ENCODE measurements at places on chromosomes 7 and 10. TPM values are rescaled to one million over a fixed set of nuclear protein-coding genes. Genes with fewer than 3 reads are reported as not detected.
A peak's percentile ranks its signal among the peaks of the same experiment; 100 is the strongest.

DNA sequence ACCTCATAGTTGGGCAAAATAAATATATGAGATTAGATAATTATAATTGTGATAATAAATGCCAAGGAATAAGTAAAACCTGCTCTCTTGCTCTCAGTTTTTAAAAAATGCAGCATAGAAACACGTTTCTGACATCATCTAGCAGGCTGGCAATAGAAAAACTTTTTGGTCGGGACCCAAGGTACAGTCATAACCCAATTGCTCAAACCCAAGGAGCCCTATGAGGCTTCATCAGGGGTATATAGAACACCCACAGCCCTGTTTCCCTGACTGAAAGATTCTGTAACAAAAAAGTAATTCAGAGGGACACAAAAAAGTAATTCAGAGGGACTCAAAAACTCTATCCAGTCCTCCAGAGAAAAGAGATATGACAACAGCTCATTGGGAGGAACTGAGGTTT is 3.8 kb downstream of the PDE1C start:
- no peak overlapping the region for H3K27ac ChIP-seq
- no peaks in the 10 kb centered on the region for H3K36me3 ChIP-seq
- no peak overlapping the region for H3K4me3 ChIP-seq
- peaks cover 5% of the 10 kb centered on the region for H3K27me3 ChIP-seq
- no peak for DNase-seq

DNA sequence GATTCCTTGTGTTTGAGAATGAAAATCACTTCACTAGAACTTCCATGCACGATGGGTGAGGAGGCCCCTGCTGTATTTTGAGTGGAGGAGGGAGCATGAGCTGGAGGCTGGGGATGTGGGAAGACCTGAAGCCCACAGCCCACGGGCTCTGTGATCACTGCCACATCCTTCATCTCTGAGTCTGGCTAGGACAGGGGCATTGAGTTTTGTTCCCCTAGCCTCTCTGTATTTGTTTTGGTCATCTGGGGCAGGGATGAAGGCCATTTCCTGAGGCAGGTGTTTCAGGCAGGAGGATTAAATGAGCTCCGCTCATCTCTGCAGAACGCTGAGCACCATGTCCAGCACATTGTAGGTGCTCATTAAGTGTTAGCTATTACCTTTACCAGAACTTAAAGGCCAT is 293.6 kb downstream of the GLRX3 start:
- DNase-seq = no peak
- no peak overlapping the region for H3K4me3 ChIP-seq
- no peaks in the 10 kb centered on the region for H3K27me3 ChIP-seq
- H3K27ac ChIP-seq = no peak overlapping the region
- no peaks in the 10 kb centered on the region for H3K4me1 ChIP-seq

DNA sequence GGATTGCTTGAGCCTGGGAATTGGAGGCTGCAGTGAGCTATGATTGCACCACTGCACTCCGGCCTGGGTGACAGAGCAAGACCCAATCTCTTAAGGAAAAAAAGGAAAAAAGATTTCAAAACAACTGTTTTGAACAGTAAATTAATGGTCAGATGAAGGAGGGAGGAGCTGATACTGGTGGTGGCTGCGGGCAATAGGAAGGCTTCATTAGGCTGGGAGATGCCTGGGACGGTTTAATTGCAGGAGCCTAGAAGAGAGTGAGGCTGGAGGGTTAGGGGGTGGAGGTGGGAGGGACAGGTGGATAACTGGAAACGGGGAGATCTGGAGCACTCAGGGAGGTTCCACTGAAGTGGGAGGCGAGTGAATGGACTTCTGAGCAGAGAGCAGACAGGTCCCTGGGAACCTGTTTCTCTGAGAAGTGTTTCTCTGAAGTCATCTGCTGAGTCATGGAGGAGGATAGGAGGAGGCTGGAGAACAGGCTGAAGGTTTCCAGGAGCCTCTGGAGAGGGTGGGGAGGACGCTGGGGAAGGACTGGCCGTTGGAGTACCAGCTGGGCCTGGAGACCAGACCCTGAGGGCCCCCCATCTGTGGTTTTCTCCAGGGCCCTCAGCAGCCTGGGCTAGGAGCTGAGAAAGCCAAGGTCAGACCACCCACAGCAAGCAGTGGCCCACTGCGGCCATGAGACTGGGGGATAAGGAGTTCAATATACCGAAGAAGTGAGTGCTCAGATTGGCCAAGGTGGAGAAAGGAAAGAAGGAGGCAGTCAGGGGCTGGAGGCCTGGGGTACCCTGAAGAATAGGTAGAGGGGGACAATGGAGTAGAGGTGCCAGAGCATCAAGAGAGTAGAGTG is 14.4 kb upstream of the YWHAG start:
- no peak for DNase-seq
- no peaks in the 10 kb centered on the region for H3K27me3 ChIP-seq
- H3K4me3 ChIP-seq = no peak overlapping the region
- H3K27ac ChIP-seq = no peak overlapping the region
- H3K36me3 ChIP-seq = no peaks in the 10 kb centered on the region
- no peaks in the 10 kb centered on the region for H3K4me1 ChIP-seq

MRPL43 gene
- 83.3 TPM for total RNA-seq

DNA sequence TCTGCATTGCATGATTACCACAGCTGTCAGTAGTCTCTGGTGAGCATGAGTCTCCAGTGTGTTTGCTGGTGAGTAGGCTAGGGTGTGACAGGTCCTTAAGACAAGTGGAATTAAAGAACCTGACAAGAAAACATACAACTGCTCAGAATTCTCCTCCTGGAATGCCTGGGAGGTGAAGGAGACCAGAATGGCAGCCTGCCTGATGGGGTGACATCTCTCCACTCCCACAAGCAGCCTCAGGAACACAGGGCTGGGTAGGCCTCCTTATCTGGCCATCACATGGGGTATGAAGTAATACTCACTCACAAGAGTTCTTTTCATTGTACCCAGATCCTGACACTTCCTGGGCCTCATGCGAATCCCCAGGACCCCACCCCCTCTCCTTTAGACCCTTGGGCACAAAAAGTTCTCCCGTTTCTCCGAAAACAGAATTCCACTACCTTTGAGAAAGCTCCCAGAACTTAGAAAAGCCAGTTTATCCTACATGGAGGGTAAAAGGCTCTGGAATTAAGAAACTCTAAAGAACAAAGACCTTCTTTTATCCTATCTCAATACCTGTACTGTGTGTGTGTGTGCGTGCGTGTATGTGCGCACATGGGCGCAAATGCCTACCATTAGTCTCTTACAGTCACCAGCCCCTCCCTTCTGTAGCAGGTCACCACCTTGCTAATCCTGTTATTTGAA is 33.4 kb upstream of the C1GALT1 start:
- H3K36me3 ChIP-seq = no peaks in the 10 kb centered on the region
- no peaks in the 10 kb centered on the region for H3K27me3 ChIP-seq
- no peak overlapping the region for H3K27ac ChIP-seq
- H3K4me1 ChIP-seq = no peaks in the 10 kb centered on the region
- no peak for DNase-seq

GRCh38 chr10:51821045-51821444 is 121.7 kb upstream of the CSTF2T start:
- H3K4me3 ChIP-seq = no peak overlapping the region
- no peak for DNase-seq
- H3K4me1 ChIP-seq = no peaks in the 10 kb centered on the region
- H3K27ac ChIP-seq = no peak overlapping the region

SMKR1 gene
- not detected for total RNA-seq

CPA2 gene
- total RNA-seq = not detected

DNA sequence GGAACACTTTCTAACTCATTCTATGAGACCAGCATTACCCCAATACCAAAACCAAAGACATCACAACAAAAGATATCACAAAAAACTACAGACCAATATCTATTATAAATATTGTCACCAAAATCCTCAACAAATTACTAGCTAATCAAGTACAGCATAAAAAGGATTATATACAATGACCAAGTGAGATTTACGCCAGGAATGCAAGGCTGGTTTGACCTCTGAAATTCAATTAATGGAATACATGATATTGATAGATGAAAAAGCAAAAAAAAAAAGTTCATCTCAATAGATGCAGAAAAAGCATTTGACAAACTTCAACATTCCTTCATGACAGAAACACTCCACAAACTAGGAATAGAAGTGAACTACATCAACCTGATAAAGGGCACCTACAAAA is 175.3 kb downstream of the LCOR start:
- no peak for DNase-seq
- H3K36me3 ChIP-seq = no peaks in the 10 kb centered on the region
- H3K4me1 ChIP-seq = no peaks in the 10 kb centered on the region
- H3K4me3 ChIP-seq = no peak overlapping the region
- no peaks in the 10 kb centered on the region for H3K27me3 ChIP-seq

DNA sequence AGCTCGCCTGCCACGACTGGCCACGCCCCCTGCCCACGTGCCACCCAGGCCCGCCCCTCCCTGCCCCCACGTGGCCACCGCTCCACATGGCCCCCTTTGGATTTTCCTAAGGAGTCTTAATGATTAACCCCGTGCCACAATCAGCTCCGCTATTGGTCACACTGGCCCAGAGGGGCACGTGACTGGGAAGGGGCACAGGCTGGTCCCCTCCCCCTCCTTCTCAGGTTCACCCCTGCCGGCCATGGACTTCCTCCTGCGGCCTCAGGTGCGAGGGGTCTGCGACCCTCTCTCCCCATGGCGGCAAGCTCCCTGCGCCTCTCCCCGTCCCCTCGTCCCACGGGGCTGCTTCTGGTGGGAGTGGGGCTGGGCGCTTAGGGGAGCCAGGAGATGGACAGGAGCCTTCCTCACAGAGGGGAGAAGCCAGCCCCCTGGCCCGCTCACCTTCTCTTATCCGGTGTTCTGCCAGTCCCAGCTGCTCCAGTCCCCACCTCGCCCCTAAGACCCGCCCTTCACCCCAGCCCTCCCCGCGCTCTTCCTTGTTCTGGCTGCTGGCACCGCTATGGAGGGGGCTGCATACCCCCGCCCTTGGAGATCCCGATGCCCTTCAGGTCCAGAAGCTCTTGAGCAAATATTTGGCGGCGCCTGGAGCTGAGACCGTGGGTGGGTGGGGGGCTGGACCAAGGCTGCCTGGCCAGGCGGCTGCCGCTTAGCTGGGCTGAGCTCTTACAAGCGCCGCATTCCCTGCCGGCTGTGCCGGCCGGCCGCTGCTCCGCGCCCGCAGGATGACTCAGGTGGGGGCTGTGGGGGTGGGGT is 3.2 kb downstream of the SLC4A2 start:
- H3K27ac ChIP-seq = peak overlapping the region; percentile 54
- peak overlapping the region; percentile 35 for H3K4me3 ChIP-seq
- no peaks in the 10 kb centered on the region for H3K27me3 ChIP-seq
- peaks cover 13% of the 10 kb centered on the region for H3K4me1 ChIP-seq
- peaks cover 31% of the 10 kb centered on the region for H3K36me3 ChIP-seq

DNA sequence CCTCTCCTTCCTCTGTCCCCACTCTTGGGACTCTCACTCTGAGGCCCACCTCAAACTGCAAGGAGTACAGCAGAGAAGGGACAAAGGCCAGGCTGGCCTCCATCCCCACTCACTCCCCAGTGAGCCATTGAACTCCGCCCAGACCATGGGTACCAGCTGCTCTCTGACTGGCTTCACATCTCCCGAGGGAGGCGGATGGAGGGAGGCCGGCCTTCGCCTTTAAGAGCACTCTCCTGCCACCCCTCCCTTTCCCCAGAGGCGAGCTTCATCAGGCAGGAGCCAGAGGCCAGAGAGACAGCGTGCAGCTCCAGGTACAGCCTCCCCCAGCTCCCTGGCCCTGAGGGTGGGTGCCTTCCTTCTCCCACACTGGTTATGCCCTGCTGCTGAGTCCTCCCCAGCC is 1.8 kb upstream of the LDB3 start:
- DNase-seq = peak; percentile 38
- peak overlapping the region; percentile 100 for H3K27ac ChIP-seq
- peaks cover 93% of the 10 kb centered on the region for H3K4me1 ChIP-seq
- H3K27me3 ChIP-seq = no peaks in the 10 kb centered on the region
- peak overlapping the region; percentile 70 for H3K4me3 ChIP-seq
- no peaks in the 10 kb centered on the region for H3K36me3 ChIP-seq

- no peaks in the 10 kb centered on the region for H3K36me3 ChIP-seq
- H3K4me3 ChIP-seq = no peak overlapping the region
- H3K27me3 ChIP-seq = no peaks in the 10 kb centered on the region
- DNase-seq = no peak
- H3K4me1 ChIP-seq = peaks cover 23% of the 10 kb centered on the region
Observed at GRCh38 chr7:5702876-5703571, 78.4 kb downstream of the RNF216 start.

- H3K4me3 ChIP-seq = no peak overlapping the region
- no peaks in the 10 kb centered on the region for H3K36me3 ChIP-seq
- no peak overlapping the region for H3K27ac ChIP-seq
- no peaks in the 10 kb centered on the region for H3K27me3 ChIP-seq
- DNase-seq = no peak
Observed at GRCh38 chr10:129321727-129322126, 145.3 kb upstream of the MGMT start.

- no peak overlapping the region for H3K27ac ChIP-seq
- H3K27me3 ChIP-seq = no peaks in the 10 kb centered on the region
- no peak for DNase-seq
- H3K36me3 ChIP-seq = no peaks in the 10 kb centered on the region
Observed at GRCh38 chr10:65032867-65033769, 1511.9 kb downstream of the REEP3 start.

- no peaks in the 10 kb centered on the region for H3K27me3 ChIP-seq
- no peak for DNase-seq
Observed at GRCh38 chr7:77157446-77157845, 35.0 kb downstream of the CCDC146 start.

- no peak for DNase-seq
- H3K4me1 ChIP-seq = peaks cover 21% of the 10 kb centered on the region
- no peaks in the 10 kb centered on the region for H3K36me3 ChIP-seq
- H3K27ac ChIP-seq = no peak overlapping the region
- no peaks in the 10 kb centered on the region for H3K27me3 ChIP-seq
Observed at GRCh38 chr10:30853066-30853465, 178.6 kb downstream of the ZNF438 start.

DRGX gene
- not detected for total RNA-seq

- no peak overlapping the region for H3K27ac ChIP-seq
- H3K4me1 ChIP-seq = no peaks in the 10 kb centered on the region
- no peak for DNase-seq
- no peaks in the 10 kb centered on the region for H3K27me3 ChIP-seq
Observed at GRCh38 chr7:52146871-52147634, 830.4 kb upstream of the COBL start.

SPDYE16 gene
- 0.31 TPM for total RNA-seq

ATG9B gene
- 0.31 TPM for total RNA-seq

DNA sequence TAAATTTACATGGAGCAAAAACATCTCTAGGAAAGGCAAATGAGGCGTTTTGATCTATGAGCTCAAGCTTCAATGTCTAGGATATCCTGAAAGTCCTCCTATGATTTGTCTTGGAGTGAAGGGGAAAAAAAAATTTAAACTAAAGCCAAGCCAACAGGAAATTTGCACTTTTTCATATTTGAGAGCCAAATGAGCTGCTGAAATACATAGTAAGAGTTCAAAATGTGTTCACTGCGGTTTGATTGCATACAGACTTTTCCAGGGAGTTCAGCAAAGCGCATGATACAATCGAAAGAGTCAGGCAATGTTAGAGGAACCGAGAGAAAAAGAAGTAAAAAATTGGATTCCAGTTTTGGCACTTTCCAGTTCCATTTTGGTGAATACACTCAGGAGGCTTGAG is 633.4 kb upstream of the MGMT start:
- H3K4me3 ChIP-seq = no peak overlapping the region
- H3K27ac ChIP-seq = no peak overlapping the region
- H3K36me3 ChIP-seq = no peaks in the 10 kb centered on the region
- H3K4me1 ChIP-seq = no peaks in the 10 kb centered on the region
- H3K27me3 ChIP-seq = no peaks in the 10 kb centered on the region
